ENCODE measurements at places on chromosomes 13 and 19.
A peak's percentile ranks its signal among the peaks of the same experiment; 100 is the strongest.

GRCh38 chr13:38008636-38009035, 139.1 kb upstream of the TRPC4 start:
- DNase-seq = no peak

DNA sequence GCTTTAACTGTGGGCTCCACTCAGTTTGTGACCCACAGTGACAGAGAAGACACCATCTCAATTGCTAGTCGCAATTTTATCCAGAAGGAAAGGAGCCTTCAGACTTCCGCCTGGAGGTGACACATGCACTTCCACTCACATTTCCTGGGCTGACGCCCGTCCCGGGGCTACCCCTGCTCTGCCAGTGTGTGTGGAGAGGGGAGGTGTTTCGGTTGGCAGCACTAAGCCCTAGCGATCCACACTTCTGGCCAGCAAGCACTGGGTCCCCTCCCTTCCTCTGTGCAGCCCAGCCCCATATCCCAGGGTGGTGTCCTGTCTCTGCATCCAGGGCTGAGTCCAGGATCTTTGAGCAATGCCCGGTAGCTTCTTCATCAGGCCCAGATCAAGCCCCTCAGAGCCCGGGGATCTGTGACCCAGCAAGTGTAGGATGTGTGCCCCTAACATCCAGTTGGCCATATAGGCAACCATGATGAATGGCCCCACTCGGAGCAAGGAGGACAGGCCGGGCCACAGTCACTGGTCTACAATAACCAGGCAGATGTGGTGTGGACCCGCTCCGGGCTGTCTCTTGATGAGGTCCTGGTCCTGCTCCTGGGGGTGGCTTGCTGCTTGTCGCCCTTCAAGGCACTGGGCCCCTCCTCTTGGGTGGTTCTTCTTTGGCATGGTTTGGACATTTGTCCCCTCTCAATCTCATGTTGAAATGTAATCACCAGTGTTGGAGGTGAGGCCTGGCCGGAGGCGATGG, 141.9 kb upstream of the SPACA7 start:
- no peak for DNase-seq

DNA sequence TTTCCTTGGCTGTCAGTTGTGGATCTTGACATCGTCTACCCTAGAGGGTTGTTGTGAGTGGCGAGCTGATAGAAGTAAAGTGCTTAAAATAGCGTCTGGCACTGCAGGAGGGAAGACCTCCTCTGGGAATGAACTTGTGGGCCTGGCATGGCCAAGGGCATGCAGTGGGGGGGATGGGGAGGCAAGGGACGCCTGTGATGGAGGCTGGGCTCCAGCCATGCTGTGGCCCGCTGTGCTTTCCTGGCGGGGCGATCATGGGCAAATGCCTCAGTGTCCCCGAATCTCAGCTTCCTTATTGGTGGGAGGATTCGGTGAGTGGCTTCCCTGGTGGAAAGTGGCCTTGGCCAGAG, 10.7 kb downstream of the CARM1 start:
- DNase-seq = no peak

GRCh38 chr19:38492181-38492813, 58.8 kb downstream of the RYR1 start:
- DNase-seq = no peak

DNA sequence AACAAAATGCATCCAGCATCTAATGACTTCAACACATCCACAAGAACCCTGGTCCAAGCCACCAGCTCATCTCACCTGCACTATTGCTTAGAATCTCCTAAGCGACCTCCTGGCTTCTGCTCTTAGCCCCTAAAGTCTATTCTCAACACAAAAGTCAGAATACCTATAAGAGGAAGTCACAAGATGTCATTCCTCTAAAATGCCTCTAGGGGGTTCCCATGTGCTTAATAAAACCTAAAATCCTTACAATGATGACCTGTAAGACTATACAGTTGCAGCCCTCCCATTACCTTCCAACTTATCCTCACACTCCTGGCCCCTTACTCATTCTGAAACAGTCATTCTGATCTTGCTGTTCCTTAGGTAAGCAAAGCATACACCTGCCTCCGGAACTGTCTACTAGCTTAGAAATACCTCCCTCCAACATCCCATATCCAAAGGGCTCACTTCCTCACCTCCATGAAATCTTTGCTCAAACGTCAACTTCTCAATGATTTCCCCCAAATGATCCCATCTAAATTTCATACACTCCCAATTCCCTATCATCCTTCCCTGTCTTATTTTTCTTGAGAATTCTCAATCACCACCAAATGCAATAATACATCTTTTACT, 10.0 kb downstream of the ATP7B start:
- peak; percentile 67 for DNase-seq

DNA sequence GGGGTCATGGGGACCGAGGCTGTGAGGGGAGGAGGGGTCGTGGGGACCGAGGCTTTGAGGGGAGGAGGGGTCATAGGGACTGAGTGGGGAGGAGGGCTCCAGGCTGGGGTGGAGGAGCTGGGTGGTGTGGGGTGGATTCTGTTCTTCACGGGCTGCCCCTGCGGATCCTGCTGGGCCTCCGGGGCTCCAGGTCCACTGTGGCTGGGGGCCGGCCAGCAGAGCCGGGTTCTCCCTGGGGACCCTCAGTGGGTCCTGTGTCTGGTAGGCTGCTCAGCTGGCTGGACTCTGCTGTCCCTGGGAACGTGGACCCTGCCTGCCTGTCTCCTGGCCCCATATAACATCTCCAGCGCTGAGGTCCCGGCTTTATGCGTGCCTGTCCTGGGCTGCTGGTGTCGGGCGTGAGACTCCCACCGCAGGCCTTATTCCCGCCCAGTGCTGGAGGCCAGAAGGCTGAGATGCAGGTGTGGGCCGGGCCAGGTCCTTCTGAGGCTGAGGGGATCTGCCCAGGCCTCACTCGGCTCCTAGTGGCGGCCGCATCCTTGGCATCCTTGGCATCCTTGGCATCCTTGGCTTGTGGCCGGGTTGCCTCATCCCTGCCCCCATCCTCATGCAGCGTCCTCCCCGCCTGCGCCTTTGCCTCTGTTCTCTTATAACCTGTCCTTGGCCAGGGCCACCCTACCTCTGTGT, 19.8 kb upstream of the GNA15 start:
- no peak for DNase-seq

GRCh38 chr19:15863272-15863671, 34.6 kb downstream of the CYP4F2 start:
- no peak for DNase-seq

Measured in NAMALWA (cell line).